Activated T-cell treated with anti-CD3 and anti-CD28 coated beads, Interleukin-2, amount 50 U/mL, for 48 hours (primary cell): ENCODE measurements at places on chromosomes 4 and X.

GRCh38 chrX:119218198-119218597 lies 17.9 kb upstream of the PGRMC1 start:
- DNase-seq, result no peak

- no peak for DNase-seq
Measured at GRCh38 chr4:54852602-54853001, 194.8 kb downstream of the KIT start.

- no peak for DNase-seq
Measured at GRCh38 chr4:38313999-38314561, 349.9 kb upstream of the KLF3 start.

DNA sequence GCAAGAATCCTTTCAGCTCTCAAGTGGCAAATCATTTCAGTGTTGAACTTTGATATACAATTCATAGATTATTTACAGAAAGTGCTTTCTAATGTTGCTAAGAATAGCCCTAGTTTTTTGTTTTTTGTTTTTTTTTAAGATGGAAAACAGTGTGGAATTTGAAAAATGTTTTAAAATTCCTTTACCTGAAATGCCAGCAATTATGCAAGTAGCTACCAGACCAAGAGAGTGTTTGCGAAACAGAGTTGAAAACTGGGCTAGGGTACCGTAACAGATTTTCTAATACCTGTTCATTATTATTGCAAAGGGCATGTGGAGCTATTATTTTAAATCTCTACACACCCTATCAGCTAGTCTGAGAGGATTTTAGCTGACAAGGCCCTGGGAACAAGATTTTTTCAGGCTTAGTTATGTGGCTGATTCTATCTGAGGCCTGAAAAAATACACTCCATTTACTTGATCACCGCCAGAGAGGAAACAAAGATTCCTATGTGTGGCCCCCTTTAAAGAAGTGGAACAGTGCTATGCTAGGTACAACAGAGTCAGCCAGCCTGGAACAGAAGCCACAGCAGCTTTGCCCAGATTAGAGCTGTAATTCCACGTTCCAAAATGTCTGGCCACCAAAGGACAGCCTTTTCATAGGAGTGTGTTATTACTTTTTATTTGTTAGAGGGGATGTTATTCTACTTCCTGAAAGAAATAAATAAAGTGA lies 46.9 kb upstream of the SLC39A8 start:
- no peak for DNase-seq

DNA sequence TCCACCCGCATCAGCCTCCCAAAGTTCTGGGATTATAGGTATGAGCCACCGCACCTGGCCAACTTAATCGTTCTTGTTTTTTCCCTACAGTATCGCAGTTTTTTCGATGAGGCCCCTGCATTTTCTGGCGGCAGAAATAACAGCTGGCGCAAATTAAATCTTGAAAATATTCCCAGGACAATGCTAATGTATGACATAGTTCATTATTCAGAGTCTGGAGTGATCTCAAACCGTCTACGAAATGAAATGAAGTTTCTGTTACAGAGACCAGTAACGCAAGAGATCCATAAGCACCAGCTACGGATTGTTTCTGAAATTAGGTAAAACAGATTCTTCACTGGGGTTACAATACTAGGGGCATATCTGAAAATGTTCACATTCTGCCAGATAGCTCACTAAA lies 27.3 kb downstream of the CXorf58 start:
- no peak for DNase-seq
